Stimulated activated CD4-positive, alpha-beta T cell treated with anti-CD3 and anti-CD28 coated beads, Interleukin-4, amount 100 ng/mL, for 48 hours (primary cell): ENCODE measurements at places on chromosomes 7 and 10.

DNA sequence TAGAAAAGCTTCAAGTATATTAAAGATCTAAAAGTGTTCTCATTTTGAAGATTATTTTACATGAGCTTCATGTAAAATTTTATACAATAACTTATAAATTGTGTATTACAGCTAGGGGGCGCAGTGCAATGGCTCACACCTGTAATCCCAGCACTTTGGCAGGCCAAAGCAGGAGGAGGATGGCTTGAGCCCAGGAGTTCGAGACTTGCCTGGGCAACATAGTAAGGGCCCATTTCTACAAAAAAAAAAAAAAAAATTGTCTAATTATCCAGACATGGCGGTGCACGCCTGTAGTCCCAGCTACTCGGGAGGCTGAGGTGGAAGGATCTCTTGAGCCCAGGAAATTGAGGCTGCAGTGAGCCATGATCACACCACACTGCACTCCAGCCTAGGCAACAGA lies 16.6 kb downstream of the ACBD5 start:
- peak; percentile 10 for DNase-seq

DNA sequence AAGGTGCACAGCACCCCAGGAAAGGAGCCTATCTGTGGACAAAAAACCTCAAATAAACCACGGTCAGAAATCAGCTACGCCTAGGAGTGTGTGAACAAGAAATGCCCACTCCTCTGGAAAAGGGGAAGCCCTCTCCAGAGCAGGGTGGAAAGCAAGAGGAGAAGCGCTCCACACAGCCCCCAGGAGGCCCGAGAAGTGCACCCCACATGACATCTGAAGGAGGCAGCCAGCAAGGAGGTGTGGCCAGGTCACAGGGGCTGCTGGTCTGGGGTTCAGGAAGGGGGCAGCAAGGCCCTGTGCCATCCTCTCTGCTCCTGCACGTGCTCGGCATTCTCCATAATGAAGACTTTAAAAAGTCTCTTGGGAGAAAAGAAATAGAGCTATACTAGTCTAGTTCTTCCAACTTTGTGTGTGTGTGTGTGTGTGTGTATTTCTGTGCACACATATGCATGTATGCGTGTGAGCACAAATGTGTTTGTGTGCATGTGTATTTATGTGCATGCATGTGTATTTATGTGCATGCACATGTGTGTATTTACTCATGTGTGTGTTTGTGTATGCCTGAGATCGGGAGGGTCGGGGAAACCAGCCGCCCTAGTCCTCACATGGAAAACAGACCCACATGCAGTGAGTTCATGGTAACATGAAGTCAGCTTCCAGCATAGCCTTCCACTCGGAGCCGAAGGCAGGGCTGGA lies 76.5 kb downstream of the TNS3 start:
- no peak for DNase-seq

DNA sequence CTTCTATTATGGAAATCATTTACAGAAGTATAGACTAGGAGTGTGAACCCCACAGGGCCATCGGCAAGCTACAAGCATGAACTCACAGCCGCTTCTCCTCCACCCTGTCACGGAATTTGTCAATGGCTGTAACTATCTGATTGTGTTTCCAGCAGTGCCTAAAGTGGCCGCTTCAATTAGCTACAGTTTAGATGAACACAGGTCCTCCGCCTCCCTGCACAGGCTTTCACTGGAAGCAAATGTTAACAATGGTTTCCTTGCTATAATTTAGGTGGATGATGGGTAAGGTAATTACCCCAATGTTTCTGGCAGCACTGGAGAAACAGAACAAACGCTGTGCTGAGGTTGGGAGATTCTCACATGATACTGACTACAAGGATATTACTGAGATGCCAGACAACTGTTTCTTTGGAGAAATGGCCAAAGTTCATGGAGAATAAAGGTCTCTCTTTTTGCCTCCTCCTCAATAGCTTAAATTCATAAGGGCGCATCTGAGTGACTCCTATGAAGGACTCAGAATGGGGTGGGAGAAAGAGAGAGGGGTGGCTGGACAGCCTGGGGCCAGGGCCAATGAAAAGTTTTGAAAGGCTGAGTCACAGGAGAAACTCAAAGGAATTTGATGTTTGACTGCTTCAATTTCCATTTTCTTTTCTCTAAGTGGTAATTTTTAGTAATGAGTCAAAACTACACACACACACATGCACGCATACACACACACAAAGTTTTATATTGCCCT lies 78.9 kb downstream of the SVIL start:
- DNase-seq: no peak

DNA sequence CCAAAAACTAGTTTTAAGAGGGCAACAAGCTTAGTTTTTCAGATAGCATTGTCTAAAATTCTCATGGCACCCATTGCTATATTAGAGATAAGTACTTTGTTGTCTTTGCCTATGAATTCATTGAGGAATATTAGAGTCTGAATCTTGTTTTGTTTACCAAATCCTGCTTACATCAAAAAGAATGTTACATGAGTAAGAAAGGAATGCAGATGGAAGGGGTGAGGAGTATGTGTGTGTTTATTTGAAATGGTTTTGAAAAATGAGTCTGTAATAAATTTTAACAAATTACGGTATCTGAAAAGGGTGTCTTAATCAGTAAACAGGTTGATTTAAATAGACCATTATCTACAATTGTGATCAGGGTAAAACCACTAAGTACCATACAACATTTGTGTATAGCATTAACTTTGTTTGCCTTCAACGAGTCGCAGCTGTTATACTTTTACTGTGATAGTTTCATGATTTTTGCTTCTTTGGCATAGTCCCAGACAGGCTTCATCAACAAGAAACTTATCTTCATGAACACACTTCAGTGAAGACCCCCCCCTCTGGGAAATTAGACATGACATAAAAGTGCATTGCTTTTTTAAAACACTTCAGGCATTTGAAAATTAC lies 1183.9 kb upstream of the C7orf33 start:
- DNase-seq: no peak
